ENCODE measurements at places on chromosomes 7 and 10.

- DNase-seq: peak; percentile 63
Observed at GRCh38 chr7:74289018-74289658, at the start of gene CLIP2. Gene CLIP2, plus strand, starts transcription at chr7:74289407. Its CDS starts 28,140 bp downstream, at chr7:74317547.

GRCh38 chr10:97466755-97467154 lies 20.8 kb downstream of the ZDHHC16 start:
- no peak for DNase-seq

DNA sequence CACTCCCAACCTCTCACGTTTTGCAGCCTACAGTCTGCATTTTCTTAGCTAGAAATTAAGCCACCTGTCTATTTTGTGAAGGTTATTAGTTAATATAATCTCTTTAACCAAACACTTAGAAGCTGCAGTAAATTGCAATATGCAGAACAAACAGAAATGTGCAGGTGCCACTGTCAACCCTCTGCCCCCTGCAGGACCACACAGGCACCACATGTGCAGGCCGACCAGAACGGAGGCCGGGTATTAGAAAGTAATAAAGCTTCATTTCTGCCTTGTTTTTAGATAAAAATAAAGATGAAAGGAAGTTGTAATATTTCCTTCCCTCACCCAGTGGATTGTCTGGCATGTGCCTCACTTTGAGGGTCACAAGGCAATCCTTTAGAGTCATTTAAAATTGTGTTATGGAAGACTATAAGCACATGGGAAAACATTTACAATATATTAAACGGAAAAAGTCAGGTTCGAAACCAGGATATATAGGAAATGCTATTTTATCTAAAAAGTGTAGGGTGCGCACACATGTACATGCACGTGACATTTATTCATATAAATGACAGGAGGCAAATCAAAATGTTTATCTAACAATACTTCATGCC lies 158.2 kb downstream of the ARHGAP12 start:
- DNase-seq: peak; percentile 43

- DNase-seq: no peak
Observed at GRCh38 chr7:2417981-2418481, 14.6 kb downstream of the CHST12 start.

GRCh38 chr7:116571552-116571951 lies 46.7 kb downstream of the CAV1 start:
- DNase-seq: no peak

- DNase-seq: no peak
Observed at GRCh38 chr7:54485044-54485443, 57.1 kb upstream of the VSTM2A start.
